Esophagus squamous epithelium (tissue), 5 donors: ENCODE measurements at places on chromosomes 6 and 20.

- peak; percentile 45 for DNase-seq
Measured at GRCh38 chr6:158853072-158853879, 34.1 kb upstream of the EZR start.

DNA sequence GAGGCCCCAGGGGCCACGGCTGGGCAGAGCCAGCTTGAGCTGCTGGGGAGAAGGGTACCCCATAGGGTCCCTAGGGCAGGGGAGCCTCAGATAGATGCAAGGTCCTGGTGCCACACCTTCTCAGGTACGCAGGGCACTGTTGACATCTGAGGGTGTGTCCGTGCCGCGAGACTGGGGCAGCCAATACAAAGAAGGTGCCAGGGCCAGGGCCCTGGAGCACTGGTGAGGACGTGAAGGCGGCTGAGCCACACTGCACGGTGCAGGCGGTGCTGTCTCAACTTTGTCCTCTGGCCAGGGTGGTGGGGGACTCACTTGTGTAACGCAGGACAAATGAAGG, 649 bp upstream of the LRRC73 start:
- DNase-seq, result no peak

- no peak for DNase-seq
Measured at GRCh38 chr6:40436685-40437604, 150.2 kb downstream of the LRFN2 start.

GRCh38 chr20:35711588-35712209, 12.5 kb downstream of the ROMO1 start:
- no peak for DNase-seq

GRCh38 chr20:31790401-31790800, 28.8 kb upstream of the MYLK2 start:
- DNase-seq, result no peak
